ENCODE measurements at places on chromosomes 16 and 17. TPM values are rescaled to one million over a fixed set of nuclear protein-coding genes. Genes with fewer than 3 reads are reported as not detected.

- no peak for DNase-seq
- peaks cover under 1% of the 10 kb centered on the region for H3K27me3 ChIP-seq
- peaks cover 4% of the 10 kb centered on the region for H3K4me1 ChIP-seq
- H3K4me3 ChIP-seq: no peak overlapping the region
These were observed 7.1 kb downstream of the ACE start for GRCh38 chr17:63483655-63484575.

DNA sequence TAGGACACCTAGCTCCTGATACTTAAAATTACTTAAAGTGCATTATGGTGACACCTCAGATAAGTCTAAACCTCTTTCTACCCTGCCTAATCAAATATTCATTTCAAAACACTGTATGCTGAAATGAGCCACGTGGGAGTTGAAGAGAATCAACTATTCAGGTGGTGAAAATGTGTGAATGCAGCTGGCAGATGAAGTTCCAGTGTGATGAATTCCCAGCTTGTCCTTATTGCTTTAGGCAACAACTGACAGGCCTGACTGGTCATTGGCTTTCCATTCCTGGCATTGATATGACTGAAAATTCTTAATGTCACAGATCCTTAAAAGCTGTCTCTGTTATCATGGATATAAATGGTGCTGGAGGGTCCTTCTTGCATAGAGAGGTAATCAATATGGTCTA lies 301.9 kb upstream of the TBX2 start:
- H3K4me3 ChIP-seq: no peak overlapping the region
- no peaks in the 10 kb centered on the region for H3K36me3 ChIP-seq
- H3K27ac ChIP-seq: no peak overlapping the region
- no peaks in the 10 kb centered on the region for H3K27me3 ChIP-seq

DNA sequence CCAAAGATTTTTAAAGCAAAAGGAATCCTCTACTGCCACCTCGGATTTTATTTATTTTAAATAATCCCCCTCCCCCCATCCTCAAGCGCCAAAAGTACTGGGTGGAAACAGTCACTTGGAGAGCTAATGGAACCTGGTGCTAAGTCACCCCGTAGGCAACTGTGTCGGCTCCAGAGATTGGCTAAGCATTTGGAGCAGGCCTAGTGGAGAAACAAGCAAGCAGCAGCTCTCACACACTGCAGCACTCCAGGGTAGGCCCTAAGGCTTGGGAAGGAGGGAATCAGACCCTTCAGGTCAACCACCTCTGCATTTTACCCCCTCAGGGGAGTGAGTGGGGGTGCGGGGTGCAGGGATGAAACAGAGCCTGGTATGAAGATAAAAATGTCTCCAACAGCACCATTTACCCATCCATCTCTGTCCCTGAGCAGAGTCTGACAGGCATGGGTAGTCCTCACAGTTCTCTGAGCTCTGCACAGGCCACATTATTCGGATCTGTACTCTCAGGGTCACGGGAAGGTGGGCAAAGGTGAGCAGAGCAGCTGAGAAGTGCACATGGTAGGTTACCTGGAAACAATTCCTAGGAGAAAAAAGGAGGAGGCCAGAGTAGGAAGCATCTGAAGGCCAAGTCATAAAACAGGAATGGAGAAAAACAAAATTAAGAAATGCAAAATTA lies 27.2 kb upstream of the STAC2 start:
- no peak for DNase-seq
- H3K27me3 ChIP-seq: no peaks in the 10 kb centered on the region
- no peak overlapping the region for H3K4me3 ChIP-seq
- peaks cover 24% of the 10 kb centered on the region for H3K36me3 ChIP-seq

GLIS2 gene
- not detected for total RNA-seq

DNA sequence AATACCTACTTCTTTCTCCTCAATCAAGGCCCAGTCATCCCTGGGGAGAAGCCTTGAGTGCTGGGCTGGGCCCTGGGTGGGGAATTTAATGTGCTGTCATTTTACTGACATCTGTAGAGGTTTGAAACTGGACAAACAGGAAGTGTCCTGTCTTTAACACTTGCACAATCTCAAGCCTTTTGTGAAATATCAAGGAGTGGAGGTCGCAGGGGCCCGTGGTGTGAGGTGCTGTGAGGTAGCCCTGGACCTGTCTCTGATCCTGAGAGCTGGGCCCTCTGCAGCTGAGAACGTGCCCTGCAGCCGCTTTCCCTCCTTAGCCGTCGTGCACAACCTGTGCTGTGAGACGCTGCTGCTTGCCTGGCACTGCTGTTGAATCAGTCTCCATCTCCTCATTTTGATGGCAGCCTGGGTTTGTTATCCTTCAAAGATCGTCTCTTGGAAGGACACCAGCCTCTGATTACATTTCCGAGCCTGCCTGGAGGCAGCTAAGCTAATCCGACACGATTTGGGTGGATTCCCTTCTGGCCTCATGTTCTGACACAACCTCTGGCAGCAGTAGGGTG lies 29.9 kb downstream of the SMARCE1 start:
- no peaks in the 10 kb centered on the region for H3K36me3 ChIP-seq
- peaks cover 51% of the 10 kb centered on the region for H3K4me1 ChIP-seq
- no peak overlapping the region for H3K4me3 ChIP-seq
- no peak overlapping the region for H3K27ac ChIP-seq

DNA sequence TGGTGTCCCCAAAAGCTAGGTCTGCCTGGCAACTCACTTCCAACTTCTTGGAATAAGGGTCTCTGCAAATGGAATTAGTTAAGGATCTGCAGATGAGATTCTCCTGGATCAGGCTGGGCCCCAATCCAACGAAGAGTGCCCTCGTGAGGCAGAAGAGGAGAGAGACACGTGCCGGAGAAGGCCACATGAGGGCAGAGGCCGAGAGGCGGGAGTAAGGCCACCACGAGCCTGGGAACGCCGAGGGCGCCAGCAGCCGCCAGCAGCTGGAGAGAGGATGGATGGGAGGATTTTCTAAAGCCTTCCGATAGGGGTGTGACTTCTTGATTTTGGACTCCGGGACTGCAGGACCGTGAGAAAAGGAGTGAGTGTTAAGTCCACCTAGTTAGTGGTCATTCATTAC lies 76.3 kb downstream of the JPH3 start:
- H3K4me1 ChIP-seq: peaks cover 6% of the 10 kb centered on the region
- H3K36me3 ChIP-seq: no peaks in the 10 kb centered on the region
- DNase-seq: no peak
- no peak overlapping the region for H3K4me3 ChIP-seq

JPH3 gene
- total RNA-seq: not detected

- H3K36me3 ChIP-seq: peaks cover 8% of the 10 kb centered on the region
- no peak for DNase-seq
- no peak overlapping the region for H3K4me3 ChIP-seq
- no peaks in the 10 kb centered on the region for H3K27me3 ChIP-seq
- H3K27ac ChIP-seq: no peak overlapping the region
These were observed 46.6 kb downstream of the MPRIP start for GRCh38 chr17:17088541-17089525.

GRCh38 chr17:78226759-78227454 lies 4.5 kb upstream of the TMEM235 start:
- peaks cover 7% of the 10 kb centered on the region for H3K4me1 ChIP-seq
- H3K4me3 ChIP-seq: no peak overlapping the region
- peaks cover 16% of the 10 kb centered on the region for H3K27me3 ChIP-seq

DNA sequence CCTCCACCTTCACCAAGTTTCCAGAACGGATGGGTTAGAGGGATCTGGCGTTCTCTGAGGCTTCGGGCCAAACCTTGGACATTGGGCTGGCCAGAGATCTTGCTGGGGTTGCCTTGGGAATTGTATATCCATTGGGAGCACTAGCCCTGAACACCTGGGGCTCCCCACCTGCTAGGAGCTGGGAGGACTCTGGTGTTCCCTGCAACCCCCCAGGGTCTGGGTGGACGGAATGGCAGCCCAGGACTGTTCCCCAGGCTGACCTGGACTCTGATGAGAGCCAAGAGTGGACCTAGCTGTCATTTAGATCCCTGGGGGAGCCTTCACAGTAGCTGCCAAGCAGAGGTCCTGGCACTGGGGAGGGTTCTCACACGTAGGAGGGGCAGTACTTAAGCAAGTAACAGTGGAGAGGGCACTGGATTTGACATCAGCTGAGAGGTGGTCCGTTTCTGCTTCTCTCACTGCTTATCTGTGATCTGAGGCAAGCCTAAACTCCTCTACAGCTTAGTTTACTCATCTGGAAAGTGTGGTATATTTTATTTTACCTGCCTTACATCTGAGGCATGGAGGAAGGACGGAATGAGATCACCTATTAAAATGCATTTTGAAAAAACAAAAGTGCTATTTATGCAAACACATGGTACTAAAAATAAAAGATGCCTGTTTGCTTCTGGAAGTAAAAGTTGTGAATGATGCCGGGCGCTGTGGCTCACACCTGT lies 11.7 kb downstream of the SOCS3 start:
- no peak for DNase-seq
- H3K27me3 ChIP-seq: no peaks in the 10 kb centered on the region
- peaks cover 57% of the 10 kb centered on the region for H3K4me1 ChIP-seq
- H3K4me3 ChIP-seq: no peak overlapping the region
- H3K27ac ChIP-seq: no peak overlapping the region
- H3K36me3 ChIP-seq: no peaks in the 10 kb centered on the region

GRCh38 chr17:78013683-78014467 lies 55.4 kb downstream of the TNRC6C start:
- H3K4me1 ChIP-seq: no peaks in the 10 kb centered on the region
- peak; percentile 87 for DNase-seq
- H3K27ac ChIP-seq: no peak overlapping the region
- no peak overlapping the region for H3K4me3 ChIP-seq

- peaks cover 13% of the 10 kb centered on the region for H3K4me1 ChIP-seq
- no peak overlapping the region for H3K4me3 ChIP-seq
- no peaks in the 10 kb centered on the region for H3K36me3 ChIP-seq
- H3K27me3 ChIP-seq: peaks cover 3% of the 10 kb centered on the region
- H3K27ac ChIP-seq: no peak overlapping the region
- DNase-seq: no peak
These were observed 3.6 kb downstream of the LRRC75A start for GRCh38 chr17:16488186-16488967.

GRCh38 chr17:3887804-3888203 lies 5.0 kb downstream of the CAMKK1 start:
- no peaks in the 10 kb centered on the region for H3K27me3 ChIP-seq
- H3K4me3 ChIP-seq: no peak overlapping the region
- peak; percentile 15 for DNase-seq
- H3K36me3 ChIP-seq: no peaks in the 10 kb centered on the region
- H3K27ac ChIP-seq: no peak overlapping the region

DNA sequence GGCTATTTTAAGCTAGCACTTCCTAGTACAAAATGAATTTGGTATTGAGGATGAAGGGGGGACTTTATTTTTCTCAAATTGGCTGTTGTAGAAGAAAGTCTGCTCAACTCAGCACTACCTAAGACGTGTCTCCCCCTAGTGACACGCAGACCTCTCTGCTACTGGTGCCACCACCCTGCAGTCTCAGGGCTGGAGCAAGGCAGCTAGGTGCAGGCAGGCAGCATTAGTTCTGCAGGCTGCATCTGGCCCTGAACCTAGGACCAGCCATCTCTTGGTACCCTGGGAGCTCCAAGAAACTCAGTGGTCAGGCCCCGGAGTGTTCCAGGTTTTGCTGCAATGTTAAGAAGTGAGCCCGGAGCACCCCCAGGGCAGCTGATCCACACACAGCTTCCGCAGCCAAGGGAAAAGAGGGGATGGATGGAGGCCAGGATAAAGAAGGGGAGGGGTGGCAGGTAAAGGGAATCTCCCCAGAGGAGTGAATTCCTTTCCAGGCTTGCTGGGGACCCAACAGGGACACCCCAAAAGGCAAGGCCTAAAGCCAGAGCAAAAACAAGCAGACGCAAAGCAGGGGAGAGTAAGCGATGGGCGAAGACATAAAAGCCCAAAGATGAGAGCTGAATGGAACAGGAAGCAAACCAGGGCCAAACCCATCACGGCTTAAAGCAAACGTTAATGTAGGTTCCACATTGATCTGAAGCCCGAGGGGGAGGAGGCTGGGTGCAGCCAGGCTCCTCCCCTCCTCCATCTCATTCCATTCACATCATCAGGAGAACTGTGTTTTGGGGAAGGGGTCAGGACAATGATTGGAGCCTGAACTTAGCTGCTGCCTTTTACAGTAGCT lies 200.5 kb downstream of the ZFHX3 start:
- H3K36me3 ChIP-seq: no peaks in the 10 kb centered on the region
- DNase-seq: no peak
- no peak overlapping the region for H3K4me3 ChIP-seq
- no peaks in the 10 kb centered on the region for H3K27me3 ChIP-seq

GRCh38 chr16:29951625-29952365 lies 10.1 kb upstream of the TMEM219 start:
- H3K4me3 ChIP-seq: no peak overlapping the region
- H3K27ac ChIP-seq: no peak overlapping the region
- no peaks in the 10 kb centered on the region for H3K27me3 ChIP-seq
- no peaks in the 10 kb centered on the region for H3K36me3 ChIP-seq

HS3ST3A1 gene
- total RNA-seq: not detected

RPL38 gene
- total RNA-seq: 802 TPM

CPHXL2 gene
- not detected for total RNA-seq

ANKRD40CL gene
- total RNA-seq: not detected

GRCh38 chr16:2724816-2725348 lies 4.9 kb upstream of the PRSS27 start:
- no peak overlapping the region for H3K4me3 ChIP-seq
- no peak for DNase-seq
- no peak overlapping the region for H3K27ac ChIP-seq
- H3K4me1 ChIP-seq: peaks cover 11% of the 10 kb centered on the region
- H3K27me3 ChIP-seq: no peaks in the 10 kb centered on the region

- H3K36me3 ChIP-seq: peaks cover 22% of the 10 kb centered on the region
- H3K27ac ChIP-seq: peak overlapping the region; percentile 91
- H3K4me3 ChIP-seq: peak overlapping the region; percentile 70
- no peaks in the 10 kb centered on the region for H3K27me3 ChIP-seq
- H3K4me1 ChIP-seq: peaks cover 18% of the 10 kb centered on the region
- DNase-seq: no peak
These were observed 667 bp downstream of the PSMD3 start for GRCh38 chr17:39981207-39981741.

GRCh38 chr16:468068-468821 lies 42.8 kb downstream of the RAB11FIP3 start:
- H3K27me3 ChIP-seq: no peaks in the 10 kb centered on the region
- H3K4me1 ChIP-seq: no peaks in the 10 kb centered on the region
- H3K27ac ChIP-seq: no peak overlapping the region
- peak; percentile 20 for DNase-seq
- no peak overlapping the region for H3K4me3 ChIP-seq

GRCh38 chr17:49520386-49521087 lies 25.4 kb downstream of the NGFR start:
- peaks cover 18% of the 10 kb centered on the region for H3K4me1 ChIP-seq
- no peak overlapping the region for H3K4me3 ChIP-seq
- DNase-seq: peak; percentile 3
- no peaks in the 10 kb centered on the region for H3K27me3 ChIP-seq

GRCh38 chr17:29163563-29163962 lies 16.6 kb downstream of the MYO18A start:
- no peaks in the 10 kb centered on the region for H3K27me3 ChIP-seq
- no peaks in the 10 kb centered on the region for H3K36me3 ChIP-seq
- DNase-seq: no peak
- H3K4me1 ChIP-seq: peaks cover 10% of the 10 kb centered on the region
- H3K4me3 ChIP-seq: no peak overlapping the region

- no peaks in the 10 kb centered on the region for H3K4me1 ChIP-seq
- no peak overlapping the region for H3K27ac ChIP-seq
- no peaks in the 10 kb centered on the region for H3K27me3 ChIP-seq
- no peak for DNase-seq
- H3K36me3 ChIP-seq: no peaks in the 10 kb centered on the region
These were observed 31.6 kb downstream of the VWA3A start for GRCh38 chr16:22123759-22124490.
